ENCODE measurements at places on chromosomes 2 and 18. TPM values are rescaled to one million over a fixed set of nuclear protein-coding genes. Genes with fewer than 3 reads are reported as not detected.

Gene C2orf78
- total RNA-seq, result not detected

Gene AFTPH
- total RNA-seq, result 27.9 TPM

Gene CELF4
- 0.28 TPM for total RNA-seq

Gene BMP10
- total RNA-seq, result 9.5 TPM

Gene MARS2
- 6.8 TPM for total RNA-seq

Gene KCNK3
- not detected for total RNA-seq

Gene CD8B2
- total RNA-seq, result under 0.01 TPM

Gene KDSR
- total RNA-seq, result 11.3 TPM

Gene GKN2
- total RNA-seq, result not detected

GRCh38 chr2:199951023-199951422, 4.3 kb downstream of the TYW5 start:
- H3K4me1 ChIP-seq, result peaks cover 7% of the 10 kb centered on the region
- DNase-seq, result no peak
- H3K27ac ChIP-seq, result no peak overlapping the region

DNA sequence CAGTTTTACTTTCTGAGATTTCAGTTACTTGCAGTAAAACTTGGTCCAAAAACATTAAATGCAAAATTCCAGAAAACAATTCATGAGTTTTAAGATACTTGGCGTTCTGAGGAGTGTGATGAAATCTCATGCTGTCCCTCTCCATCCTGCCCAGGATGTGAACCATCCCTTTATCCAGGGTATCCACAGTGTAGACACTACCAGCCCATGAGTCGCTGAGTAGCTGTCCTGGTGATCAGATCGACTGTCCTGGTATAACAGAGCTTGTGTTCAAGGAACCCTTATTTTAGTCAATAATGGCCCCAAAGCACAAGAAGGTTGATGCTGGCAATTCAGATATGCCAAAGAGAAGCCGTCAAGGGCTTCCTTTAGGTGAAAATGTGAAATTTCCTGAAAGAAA, 3.2 kb downstream of the SP100 start:
- peaks cover 30% of the 10 kb centered on the region for H3K4me1 ChIP-seq
- no peaks in the 10 kb centered on the region for H3K27me3 ChIP-seq
- DNase-seq, result no peak
- H3K36me3 ChIP-seq, result no peaks in the 10 kb centered on the region
- H3K4me3 ChIP-seq, result no peak overlapping the region

GRCh38 chr2:43407935-43408334, 181.5 kb upstream of the ZFP36L2 start:
- H3K27me3 ChIP-seq, result no peaks in the 10 kb centered on the region
- no peak overlapping the region for H3K27ac ChIP-seq
- H3K4me1 ChIP-seq, result no peaks in the 10 kb centered on the region

GRCh38 chr2:166516712-166517303, 22.8 kb upstream of the SCN7A start:
- H3K27me3 ChIP-seq, result no peaks in the 10 kb centered on the region
- H3K4me1 ChIP-seq, result no peaks in the 10 kb centered on the region
- no peak for DNase-seq
- H3K36me3 ChIP-seq, result no peaks in the 10 kb centered on the region

DNA sequence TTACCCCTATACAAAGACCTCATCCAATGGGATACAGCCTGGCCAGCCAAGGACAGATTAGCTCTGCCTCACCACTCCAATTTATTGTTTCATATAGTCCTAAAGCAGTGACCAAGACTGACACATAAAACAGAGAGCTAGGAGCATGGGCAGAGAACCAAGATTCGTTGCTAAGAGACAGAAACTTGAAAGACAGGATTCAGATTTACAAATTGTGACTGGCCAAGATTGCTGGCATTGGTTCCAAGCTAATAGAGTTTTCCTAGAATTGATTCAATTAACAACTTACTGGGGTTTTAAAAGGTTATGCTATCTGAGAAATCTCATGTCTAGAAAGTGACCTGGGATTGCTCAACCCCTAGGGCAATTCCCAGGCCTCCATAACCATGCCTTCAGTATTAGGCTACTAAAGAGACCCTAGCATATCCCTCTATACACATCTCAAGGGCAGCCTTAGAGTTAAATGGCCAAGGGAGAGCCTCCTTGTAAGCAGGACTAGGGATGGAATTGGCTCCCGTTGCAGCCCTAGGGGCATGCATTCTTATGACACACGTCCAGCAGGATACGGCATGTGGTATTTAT, 75.6 kb downstream of the ICOS start:
- H3K36me3 ChIP-seq, result no peaks in the 10 kb centered on the region
- no peak overlapping the region for H3K27ac ChIP-seq
- H3K4me3 ChIP-seq, result no peak overlapping the region
- no peaks in the 10 kb centered on the region for H3K27me3 ChIP-seq

DNA sequence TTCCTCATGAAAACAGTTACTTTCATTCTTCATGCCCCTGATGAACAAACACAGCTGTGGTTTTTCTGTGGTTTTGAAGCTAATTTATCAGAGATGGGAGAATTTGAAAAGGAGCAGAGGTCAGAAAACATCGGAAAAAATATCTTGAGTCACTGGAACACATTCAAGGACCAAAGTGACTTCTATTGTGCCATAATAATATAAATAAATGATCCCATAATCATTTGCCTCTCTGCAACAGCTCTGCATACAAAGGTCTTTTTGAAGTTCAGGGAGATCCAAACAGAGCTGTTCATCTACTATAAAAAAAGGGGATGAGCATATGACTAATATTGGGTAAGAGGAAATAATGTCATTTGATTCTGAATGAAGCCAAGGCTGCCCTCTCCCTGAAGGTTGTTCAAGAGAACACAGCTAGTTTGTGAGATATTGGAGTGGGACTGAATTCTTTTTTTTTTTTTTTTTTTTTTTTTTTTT, 201.3 kb upstream of the GALNT5 start:
- H3K27ac ChIP-seq, result no peak overlapping the region
- H3K36me3 ChIP-seq, result no peaks in the 10 kb centered on the region
- DNase-seq, result no peak
- no peaks in the 10 kb centered on the region for H3K4me1 ChIP-seq
- H3K27me3 ChIP-seq, result no peaks in the 10 kb centered on the region
- no peak overlapping the region for H3K4me3 ChIP-seq

- no peak overlapping the region for H3K4me3 ChIP-seq
- H3K27ac ChIP-seq, result no peak overlapping the region
- DNase-seq, result no peak
- H3K36me3 ChIP-seq, result no peaks in the 10 kb centered on the region
Measured at GRCh38 chr2:223846515-223846914, 9.1 kb upstream of the AP1S3 start.

DNA sequence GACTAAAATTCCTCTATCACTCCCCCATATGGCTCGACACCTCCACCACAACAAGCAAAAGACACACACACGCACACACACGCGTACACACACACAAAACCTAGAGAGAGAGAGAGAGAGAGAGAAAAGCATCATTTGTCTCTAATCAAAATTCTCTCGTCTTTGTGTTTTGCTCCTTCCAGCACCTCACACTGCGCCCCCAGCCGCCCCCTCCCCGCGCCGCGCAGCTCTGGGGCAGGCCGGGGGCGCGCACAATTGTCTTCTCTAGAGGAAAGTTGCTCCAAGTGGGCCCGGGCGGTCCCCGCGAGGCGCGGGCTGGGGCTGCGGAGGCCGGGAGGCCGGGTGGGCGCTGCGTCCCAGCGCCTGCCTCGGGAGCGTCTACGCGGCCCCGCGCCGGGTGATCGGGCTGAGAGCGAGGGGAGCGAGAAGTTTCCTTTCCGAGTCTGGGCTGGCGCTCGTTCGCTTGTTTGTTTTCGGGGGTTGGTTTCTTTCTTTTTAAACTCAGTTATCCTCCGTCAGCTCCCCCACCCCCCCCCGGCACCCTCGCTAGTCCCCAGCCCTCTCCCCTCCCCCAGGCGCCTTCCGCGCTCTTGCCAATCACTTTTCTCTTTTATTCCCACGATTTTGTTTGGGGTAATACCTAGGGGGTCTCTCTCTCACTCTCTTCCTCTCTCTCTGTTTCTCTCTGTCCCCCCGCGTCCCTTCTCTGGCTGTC, 4.1 kb downstream of the ZEB2 start:
- H3K4me1 ChIP-seq, result peaks cover 27% of the 10 kb centered on the region
- H3K36me3 ChIP-seq, result no peaks in the 10 kb centered on the region
- DNase-seq, result peak; percentile 65

- H3K4me1 ChIP-seq, result no peaks in the 10 kb centered on the region
- no peaks in the 10 kb centered on the region for H3K36me3 ChIP-seq
- peak overlapping the region; percentile 19 for H3K27ac ChIP-seq
- no peak overlapping the region for H3K4me3 ChIP-seq
- no peaks in the 10 kb centered on the region for H3K27me3 ChIP-seq
- DNase-seq, result no peak
Measured at GRCh38 chr2:101517758-101518271, 42.9 kb upstream of the RFX8 start.

- H3K27me3 ChIP-seq, result no peaks in the 10 kb centered on the region
- no peak for DNase-seq
- H3K4me1 ChIP-seq, result peaks cover 11% of the 10 kb centered on the region
- H3K36me3 ChIP-seq, result peaks cover 24% of the 10 kb centered on the region
- no peak overlapping the region for H3K27ac ChIP-seq
- no peak overlapping the region for H3K4me3 ChIP-seq
Measured at GRCh38 chr2:127479866-127480743, 46.2 kb downstream of the IWS1 start.

- H3K4me3 ChIP-seq, result no peak overlapping the region
- H3K27me3 ChIP-seq, result peaks cover 2% of the 10 kb centered on the region
- no peak overlapping the region for H3K27ac ChIP-seq
- H3K4me1 ChIP-seq, result no peaks in the 10 kb centered on the region
Measured at GRCh38 chr18:59514203-59514602, 155.1 kb upstream of the LMAN1 start.

- no peak overlapping the region for H3K4me3 ChIP-seq
- H3K36me3 ChIP-seq, result no peaks in the 10 kb centered on the region
- no peak overlapping the region for H3K27ac ChIP-seq
- no peak for DNase-seq
- H3K27me3 ChIP-seq, result no peaks in the 10 kb centered on the region
Measured at GRCh38 chr18:56517196-56517595, 121.2 kb downstream of the TXNL1 start.

DNA sequence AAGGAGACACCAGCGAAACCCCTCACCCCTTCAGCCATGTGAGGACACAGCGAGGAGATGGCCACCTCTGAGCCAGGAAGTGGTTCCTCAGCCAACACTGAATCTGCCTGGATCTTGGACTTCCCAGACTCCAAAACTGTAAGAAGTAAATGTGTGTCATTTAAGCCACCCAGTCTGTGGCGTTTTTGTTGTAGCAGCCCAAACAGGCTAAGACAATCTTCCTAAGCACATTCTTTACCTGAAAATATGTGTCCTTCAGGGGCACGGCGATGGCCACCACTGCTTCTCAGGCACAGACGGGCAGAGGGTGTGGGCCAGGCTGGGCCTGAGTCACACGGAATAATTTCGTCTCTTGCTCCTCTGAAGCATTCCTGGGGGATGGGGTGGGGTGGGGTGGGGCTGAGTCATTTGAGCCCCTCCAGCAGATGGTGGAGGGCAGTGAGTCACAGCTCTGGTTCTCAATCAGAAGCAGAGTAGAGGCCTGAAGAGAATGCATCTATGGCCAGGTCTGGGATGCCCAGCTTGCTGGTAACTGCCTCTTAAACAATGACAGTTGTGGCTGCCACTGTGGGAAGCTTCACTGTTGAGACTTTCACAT, 142.4 kb downstream of the CAPN13 start:
- peak; percentile 9 for DNase-seq
- no peaks in the 10 kb centered on the region for H3K36me3 ChIP-seq
- no peak overlapping the region for H3K27ac ChIP-seq
- H3K4me3 ChIP-seq, result no peak overlapping the region
- no peaks in the 10 kb centered on the region for H3K27me3 ChIP-seq
- H3K4me1 ChIP-seq, result no peaks in the 10 kb centered on the region

DNA sequence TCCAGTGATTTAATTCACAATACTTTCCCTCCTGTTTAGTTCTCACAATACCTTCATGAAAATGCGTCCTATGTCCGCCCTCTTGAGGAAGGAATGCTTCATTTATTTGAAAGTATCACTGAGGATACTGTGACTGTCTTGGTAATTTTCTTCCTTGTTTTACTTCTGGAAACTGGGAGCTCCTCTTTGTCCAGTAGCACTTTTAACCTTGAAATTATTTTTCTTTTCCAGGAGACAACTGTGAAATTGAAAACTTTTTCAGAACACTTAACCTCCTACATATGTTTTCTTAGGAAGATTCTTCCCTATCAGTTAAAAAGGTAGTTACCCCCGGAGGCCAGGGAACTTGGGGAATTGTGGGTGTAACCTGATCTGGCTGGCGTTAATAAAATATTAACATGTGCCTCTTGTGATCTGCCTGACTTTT, 58.9 kb upstream of the STON1 start:
- H3K4me1 ChIP-seq, result no peaks in the 10 kb centered on the region
- peaks cover 25% of the 10 kb centered on the region for H3K36me3 ChIP-seq
- no peak overlapping the region for H3K4me3 ChIP-seq

- DNase-seq, result no peak
- no peaks in the 10 kb centered on the region for H3K36me3 ChIP-seq
- H3K4me3 ChIP-seq, result no peak overlapping the region
Measured at GRCh38 chr18:68532328-68532885, 182.5 kb downstream of the TMX3 start.

GRCh38 chr2:120344976-120345581, 857 bp upstream of the INHBB start:
- no peaks in the 10 kb centered on the region for H3K27me3 ChIP-seq
- DNase-seq, result no peak
- no peaks in the 10 kb centered on the region for H3K36me3 ChIP-seq
- peak overlapping the region; percentile 71 for H3K27ac ChIP-seq
- H3K4me1 ChIP-seq, result peaks cover 24% of the 10 kb centered on the region

- no peaks in the 10 kb centered on the region for H3K36me3 ChIP-seq
- DNase-seq, result no peak
- H3K27me3 ChIP-seq, result no peaks in the 10 kb centered on the region
- H3K27ac ChIP-seq, result no peak overlapping the region
- no peaks in the 10 kb centered on the region for H3K4me1 ChIP-seq
Measured at GRCh38 chr2:238469155-238469554, 42.4 kb downstream of the ASB1 start.

GRCh38 chr2:240990726-240991377, 7.6 kb upstream of the SNED1 start:
- DNase-seq, result no peak
- H3K27ac ChIP-seq, result peak overlapping the region; percentile 0
- H3K4me3 ChIP-seq, result no peak overlapping the region
- peaks cover 60% of the 10 kb centered on the region for H3K4me1 ChIP-seq
- no peaks in the 10 kb centered on the region for H3K36me3 ChIP-seq
- H3K27me3 ChIP-seq, result no peaks in the 10 kb centered on the region

All from liver (tissue), 10 donors.